ENCODE measurements at places on chromosomes 3 and 15.

GRCh38 chr3:42667523-42668412 lies 14.3 kb downstream of the ZBTB47 start:
- peak; percentile 83 for DNase-seq
- peaks cover 11% of the 10 kb centered on the region for H3K27me3 ChIP-seq
- H3K36me3 ChIP-seq = peaks cover 4% of the 10 kb centered on the region
- H3K27ac ChIP-seq = peak overlapping the region; percentile 100

DNA sequence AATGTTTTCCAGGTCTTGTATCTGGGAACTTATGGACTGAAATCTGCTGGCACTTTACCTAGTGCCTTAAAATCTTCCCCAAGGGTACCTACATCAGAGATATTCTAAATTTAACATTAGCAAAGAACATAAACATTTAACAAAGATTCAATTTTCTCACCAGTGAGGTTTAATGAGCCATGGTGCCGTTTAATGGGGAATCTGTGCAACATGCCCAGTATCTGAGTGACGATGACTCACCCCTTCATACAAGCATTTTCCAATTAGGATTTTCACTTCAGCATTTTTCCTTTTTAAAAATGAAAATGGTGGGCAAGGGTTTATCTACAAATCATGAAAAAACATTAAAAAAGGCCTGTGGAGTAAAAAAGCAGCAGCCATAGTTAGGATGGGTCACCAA lies 189.4 kb downstream of the SLC9A9 start:
- no peak overlapping the region for H3K27ac ChIP-seq
- DNase-seq = no peak
- H3K4me1 ChIP-seq = no peaks in the 10 kb centered on the region
- H3K4me3 ChIP-seq = no peak overlapping the region
- peaks cover 8% of the 10 kb centered on the region for H3K36me3 ChIP-seq

- H3K27me3 ChIP-seq = no peaks in the 10 kb centered on the region
- H3K36me3 ChIP-seq = no peaks in the 10 kb centered on the region
- H3K4me1 ChIP-seq = peaks cover 7% of the 10 kb centered on the region
- H3K4me3 ChIP-seq = no peak overlapping the region
- H3K27ac ChIP-seq = no peak overlapping the region
- no peak for DNase-seq
Measured at GRCh38 chr3:30501526-30501925, 104.9 kb upstream of the TGFBR2 start.

DNA sequence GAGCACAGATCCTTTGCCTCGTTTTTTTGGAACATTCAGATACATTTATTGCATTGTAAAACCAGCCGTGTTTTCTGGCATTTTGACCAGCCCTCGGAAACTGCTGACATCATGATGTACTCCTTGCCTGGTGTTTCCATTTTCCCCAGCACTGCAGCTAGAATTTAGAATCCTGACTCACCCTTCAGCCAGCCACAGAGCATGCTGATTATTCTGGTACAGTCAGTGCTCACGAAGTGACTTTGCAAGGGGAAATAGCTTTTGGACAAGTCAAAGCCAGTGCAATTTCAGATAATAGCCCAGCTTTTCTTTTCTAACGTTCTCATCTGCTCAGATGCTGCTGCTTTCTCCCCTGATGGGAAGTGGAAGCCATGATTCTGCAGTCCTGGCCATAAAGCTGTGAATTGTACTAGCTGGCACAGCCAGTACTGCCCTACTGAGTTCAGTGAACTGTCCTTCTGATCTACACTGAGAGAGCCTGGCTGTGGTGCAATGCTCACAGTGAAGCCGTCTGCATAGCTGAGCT lies 12.1 kb upstream of the CNBP start:
- no peaks in the 10 kb centered on the region for H3K36me3 ChIP-seq
- DNase-seq = no peak
- no peak overlapping the region for H3K27ac ChIP-seq
- no peak overlapping the region for H3K4me3 ChIP-seq
- H3K27me3 ChIP-seq = peaks cover 5% of the 10 kb centered on the region

Measured in glutamatergic neuron (in vitro differentiated cells).